ENCODE measurements at places on chromosomes 3 and 15. TPM values are rescaled to one million over a fixed set of nuclear protein-coding genes. Genes with fewer than 3 reads are reported as not detected.

PKM gene
- total RNA-seq, result 965 TPM

LYZL4 gene
- total RNA-seq, result not detected

ZDHHC23 gene
- total RNA-seq, result 3.4 TPM

DNA sequence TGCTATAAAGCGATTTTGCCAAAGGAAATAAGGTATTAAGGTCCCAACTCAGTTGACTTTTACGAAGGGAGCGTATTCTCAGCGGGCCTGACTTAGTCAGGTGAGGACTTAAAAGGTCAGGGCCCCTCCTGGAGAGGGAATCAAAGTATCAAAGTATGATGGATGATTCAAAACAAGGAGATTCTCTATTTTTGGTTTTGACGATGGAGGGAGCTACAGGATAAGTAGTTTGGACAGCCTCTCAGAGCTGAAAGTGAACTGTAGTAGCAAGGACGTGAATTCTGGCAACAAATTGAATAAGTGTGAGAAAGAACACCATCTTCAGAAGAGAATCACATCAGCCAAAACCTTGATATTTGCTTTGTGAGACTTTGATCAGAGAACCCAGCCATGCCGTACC lies 1186.5 kb downstream of the SI start:
- no peak for DNase-seq

DNA sequence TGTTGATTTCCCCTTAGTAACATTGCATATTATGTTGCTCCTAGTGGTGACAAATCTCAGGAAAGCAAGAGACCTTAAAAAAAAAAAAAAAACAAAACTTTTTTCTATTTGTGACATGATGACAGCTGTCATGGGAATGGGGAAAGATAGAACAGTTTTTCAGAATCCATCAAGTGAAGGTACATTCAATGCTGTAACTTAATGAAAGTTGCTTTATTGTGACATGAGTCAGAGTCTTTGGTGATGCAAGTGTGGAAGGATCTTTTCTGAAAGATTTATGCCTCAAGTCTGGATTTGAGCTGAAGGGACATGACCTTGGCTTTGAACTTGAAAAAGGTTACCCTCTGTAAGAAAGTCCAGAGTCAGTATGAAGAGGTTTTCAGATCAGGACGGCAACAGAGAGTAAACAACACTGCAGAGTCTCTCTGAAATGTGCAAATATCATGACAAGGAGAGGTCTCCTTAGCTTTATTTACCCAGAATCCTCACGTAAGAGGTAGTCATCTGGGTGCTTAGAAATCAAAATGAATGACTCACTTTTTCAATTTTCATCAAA lies 424.7 kb downstream of the CNTN4 start:
- no peak for DNase-seq

- DNase-seq, result no peak
Observed at GRCh38 chr3:13308380-13308801, 111.7 kb downstream of the NUP210 start.
